Mesothelial cell of epicardium (in vitro differentiated cells): ENCODE measurements at places on chromosomes 5 and 9.

DNA sequence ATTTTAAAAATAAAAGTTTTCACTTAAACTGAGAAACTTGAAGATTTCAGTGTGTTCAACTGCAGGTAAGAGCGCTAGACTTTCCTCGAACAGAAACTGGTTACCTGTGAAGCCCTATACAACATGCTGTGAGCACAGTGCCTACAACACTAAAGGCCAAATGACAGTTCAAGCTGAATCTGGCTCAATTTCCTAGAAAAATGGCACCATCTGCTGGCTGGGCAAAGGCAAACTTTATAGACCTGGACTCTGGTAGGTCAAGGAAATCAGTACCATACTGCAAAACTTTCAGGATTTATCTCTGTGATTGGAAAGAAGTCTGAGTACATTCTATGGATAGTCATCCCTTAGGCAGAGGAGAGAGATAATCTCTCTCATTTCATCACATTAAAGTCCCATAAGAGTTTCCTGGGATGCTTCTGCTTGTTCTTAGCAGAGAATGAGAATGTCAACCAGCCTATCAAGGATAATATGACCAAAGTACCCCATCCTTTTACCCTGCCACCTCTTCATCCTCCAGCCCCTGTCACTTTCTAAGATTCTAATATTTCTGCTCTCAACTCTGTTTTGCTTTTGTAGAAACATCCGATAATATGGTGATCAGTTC is 31.8 kb upstream of the FOXB2 start:
- H3K4me3 ChIP-seq = no peak overlapping the region
- H3K36me3 ChIP-seq = no peaks in the 10 kb centered on the region
- H3K4me1 ChIP-seq = no peaks in the 10 kb centered on the region
- H3K27me3 ChIP-seq = peaks cover 25% of the 10 kb centered on the region
- no peak for DNase-seq

GRCh38 chr5:73726071-73726470 is 100.1 kb downstream of the ARHGEF28 start:
- H3K36me3 ChIP-seq = no peaks in the 10 kb centered on the region
- DNase-seq = no peak
- no peak overlapping the region for H3K27ac ChIP-seq

DNA sequence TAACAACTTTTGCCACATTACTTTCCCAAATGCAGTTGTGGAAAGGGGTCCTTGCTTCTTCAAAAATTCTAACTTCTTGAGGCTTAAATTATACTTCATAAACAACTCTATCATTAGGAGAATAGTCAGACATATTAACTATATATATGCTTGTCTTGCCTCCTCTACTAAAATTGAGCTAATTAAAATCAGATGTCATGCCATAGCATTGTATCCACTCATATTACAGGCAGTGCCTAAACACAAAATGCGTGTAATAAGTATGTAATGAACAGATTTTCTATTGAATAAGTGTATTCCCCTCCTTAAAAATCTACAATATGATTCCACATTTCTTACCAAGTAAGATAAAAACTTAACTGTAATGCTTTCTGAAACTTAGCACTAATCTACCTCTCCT is 204.5 kb downstream of the PLK2 start:
- H3K4me1 ChIP-seq = peaks cover 26% of the 10 kb centered on the region
- no peaks in the 10 kb centered on the region for H3K27me3 ChIP-seq
- no peak for DNase-seq
- peaks cover 5% of the 10 kb centered on the region for H3K36me3 ChIP-seq
- no peak overlapping the region for H3K4me3 ChIP-seq
- no peak overlapping the region for H3K27ac ChIP-seq

DNA sequence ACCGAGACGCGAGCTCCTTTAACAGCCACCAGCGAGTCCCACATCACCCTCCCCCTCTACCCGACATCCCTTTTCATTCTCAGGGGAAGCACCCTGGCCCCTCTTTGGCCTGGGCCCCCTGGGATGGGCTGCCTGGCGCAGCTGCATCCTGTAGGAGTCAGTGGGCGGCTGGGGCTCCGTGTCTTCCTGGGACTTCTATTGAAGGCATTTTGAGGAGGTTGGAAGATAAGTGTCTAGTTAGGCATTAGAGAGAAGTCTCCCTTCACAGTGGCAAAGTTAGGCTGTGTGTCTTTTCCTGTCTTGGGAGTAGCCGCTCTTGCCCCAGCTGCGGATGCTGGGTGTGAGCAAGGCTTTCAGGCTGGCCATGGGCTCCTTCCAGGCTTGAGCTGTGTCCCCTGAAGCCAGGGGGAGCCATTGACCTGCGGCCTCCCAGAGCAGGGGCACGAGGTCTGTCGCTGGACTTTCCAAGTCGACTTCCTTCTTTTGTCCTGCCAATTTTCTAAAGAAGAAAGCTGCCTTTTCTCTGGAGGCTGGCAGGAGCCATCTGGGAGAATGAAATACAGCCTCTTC is 18.6 kb upstream of the NKD2 start:
- H3K27ac ChIP-seq = no peak overlapping the region
- H3K4me3 ChIP-seq = no peak overlapping the region
- H3K27me3 ChIP-seq = peaks cover 24% of the 10 kb centered on the region
- peaks cover 24% of the 10 kb centered on the region for H3K4me1 ChIP-seq
- DNase-seq = no peak

- H3K36me3 ChIP-seq = no peaks in the 10 kb centered on the region
- H3K27me3 ChIP-seq = no peaks in the 10 kb centered on the region
- DNase-seq = no peak
- no peak overlapping the region for H3K27ac ChIP-seq
- no peak overlapping the region for H3K4me3 ChIP-seq
Measured at GRCh38 chr5:51273021-51273420, 110.2 kb upstream of the ISL1 start.

- H3K27me3 ChIP-seq = peaks cover 58% of the 10 kb centered on the region
- H3K4me1 ChIP-seq = peaks cover 46% of the 10 kb centered on the region
- no peak overlapping the region for H3K27ac ChIP-seq
Measured at GRCh38 chr9:119280740-119281485, 88.3 kb downstream of the BRINP1 start.

- H3K27me3 ChIP-seq = no peaks in the 10 kb centered on the region
- no peaks in the 10 kb centered on the region for H3K4me1 ChIP-seq
- no peak overlapping the region for H3K4me3 ChIP-seq
- peaks cover 21% of the 10 kb centered on the region for H3K36me3 ChIP-seq
- no peak overlapping the region for H3K27ac ChIP-seq
- DNase-seq = no peak
Measured at GRCh38 chr9:97425973-97426336, 14.1 kb downstream of the TDRD7 start.

DNA sequence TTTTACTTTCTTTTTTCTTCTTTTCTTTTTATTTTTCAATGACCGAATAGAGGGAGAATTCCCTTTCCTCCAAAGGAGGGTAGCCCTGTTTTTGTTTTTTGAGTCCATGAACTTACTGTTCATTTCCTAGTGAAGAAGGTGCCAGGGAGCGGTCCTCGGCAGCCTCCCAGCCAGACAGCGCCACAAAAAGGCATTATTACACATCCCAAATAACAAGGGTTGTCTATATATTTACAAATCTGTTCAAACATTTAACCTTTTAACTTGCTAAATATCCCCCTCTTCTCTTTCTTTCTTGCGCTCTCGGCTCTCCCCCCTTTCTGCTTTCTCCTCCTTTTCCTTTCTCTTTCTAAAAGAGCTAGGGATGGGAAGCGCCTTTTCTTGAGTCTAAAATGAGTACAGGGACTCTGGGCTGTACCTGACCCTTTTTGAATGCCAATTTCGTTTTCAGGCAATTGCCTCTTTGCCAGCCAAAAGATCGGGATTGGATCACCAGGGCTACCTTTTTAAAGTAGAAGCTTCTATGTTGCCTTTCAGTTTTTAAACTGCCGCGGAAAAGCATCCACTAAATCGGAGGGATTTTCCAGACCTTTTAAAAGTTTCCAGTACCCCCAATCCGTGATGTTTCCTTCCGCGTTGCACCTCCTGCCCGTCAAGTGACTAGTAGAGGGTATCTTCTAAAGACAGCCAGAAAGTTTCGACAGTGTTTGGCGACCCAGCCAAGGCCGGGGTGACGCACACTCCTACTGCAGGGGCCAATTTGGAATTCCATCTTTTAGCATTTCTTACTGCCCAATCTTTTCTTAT is 125.6 kb downstream of the TMEM161B start:
- no peaks in the 10 kb centered on the region for H3K36me3 ChIP-seq
- DNase-seq = no peak
- H3K4me3 ChIP-seq = no peak overlapping the region
- no peak overlapping the region for H3K27ac ChIP-seq

DNA sequence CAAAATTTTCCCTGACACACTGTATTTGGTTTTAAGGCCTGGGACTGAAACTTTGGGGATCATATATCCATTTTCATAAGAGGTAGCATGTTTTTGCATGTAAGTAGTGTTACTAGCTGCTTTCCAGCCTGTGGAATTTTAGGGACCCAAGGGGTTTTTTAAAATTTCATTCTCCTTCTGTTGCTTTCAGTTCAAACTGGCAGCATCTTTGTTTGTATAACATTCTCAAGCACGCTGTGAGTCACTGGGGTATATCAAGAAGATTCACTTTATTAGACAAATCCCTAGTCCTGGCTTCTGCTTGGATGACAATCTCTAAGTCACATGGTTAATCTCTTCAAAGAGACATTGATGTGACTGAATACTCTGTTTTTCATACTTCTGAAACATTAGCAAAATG is 479.0 kb downstream of the CYLC2 start:
- H3K4me1 ChIP-seq = no peaks in the 10 kb centered on the region
- H3K27me3 ChIP-seq = no peaks in the 10 kb centered on the region
- H3K4me3 ChIP-seq = no peak overlapping the region
- no peak overlapping the region for H3K27ac ChIP-seq
- DNase-seq = no peak

DNA sequence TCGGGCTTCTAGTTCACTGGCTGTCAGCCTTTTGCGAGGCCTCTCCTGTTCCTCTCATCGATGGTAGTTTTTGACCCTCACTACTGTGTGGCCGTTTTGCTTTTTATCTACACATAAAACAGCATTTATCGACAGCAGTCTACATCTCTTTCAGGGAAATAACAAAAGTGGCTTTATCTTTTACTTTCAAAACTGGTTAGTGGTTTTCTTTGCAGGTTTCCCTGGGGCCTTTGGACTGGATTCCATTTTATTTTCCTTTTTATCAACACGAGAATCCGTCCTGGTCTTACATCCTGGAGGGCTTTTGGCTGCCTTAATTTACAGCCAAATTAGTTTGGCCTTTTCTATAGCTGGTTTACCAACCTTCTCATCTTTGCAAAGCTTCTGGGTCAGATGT is 793 bp upstream of the PKD2L2 start:
- H3K36me3 ChIP-seq = no peaks in the 10 kb centered on the region
- peaks cover 7% of the 10 kb centered on the region for H3K4me1 ChIP-seq
- DNase-seq = no peak
- H3K4me3 ChIP-seq = no peak overlapping the region
- H3K27ac ChIP-seq = peak overlapping the region; percentile 47

DNA sequence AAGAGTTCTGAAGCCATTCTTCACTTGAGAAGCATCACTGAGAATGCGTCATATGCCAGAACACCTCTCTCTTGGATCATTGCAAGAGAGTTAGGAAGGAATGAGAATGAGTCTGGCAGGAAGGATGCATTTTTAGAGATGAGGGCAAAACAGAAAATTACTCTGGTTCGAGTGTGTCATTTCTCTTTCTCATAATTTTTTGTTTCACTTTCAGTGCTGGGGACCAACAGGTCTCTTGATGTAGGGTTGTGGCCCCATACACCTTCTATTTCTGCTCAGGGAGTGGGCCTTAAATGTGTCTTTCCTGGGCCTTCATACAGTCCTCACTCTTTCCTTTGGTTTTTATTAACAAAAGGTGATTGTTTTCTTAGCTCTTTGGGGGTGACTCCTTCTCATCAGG is 302.4 kb downstream of the NR3C1 start:
- H3K36me3 ChIP-seq = no peaks in the 10 kb centered on the region
- peaks cover 8% of the 10 kb centered on the region for H3K4me1 ChIP-seq
- DNase-seq = no peak
- H3K27me3 ChIP-seq = no peaks in the 10 kb centered on the region
- no peak overlapping the region for H3K27ac ChIP-seq
- no peak overlapping the region for H3K4me3 ChIP-seq

GRCh38 chr9:116312221-116312620 is 158.6 kb downstream of the PAPPA start:
- no peaks in the 10 kb centered on the region for H3K27me3 ChIP-seq
- no peak overlapping the region for H3K27ac ChIP-seq
- H3K4me1 ChIP-seq = peaks cover 5% of the 10 kb centered on the region
- no peaks in the 10 kb centered on the region for H3K36me3 ChIP-seq

- DNase-seq = no peak
- H3K36me3 ChIP-seq = no peaks in the 10 kb centered on the region
- H3K4me3 ChIP-seq = peak overlapping the region; percentile 70
Measured at GRCh38 chr9:18474783-18475182, 830 bp downstream of the ADAMTSL1 start.

- no peaks in the 10 kb centered on the region for H3K27me3 ChIP-seq
- no peak for DNase-seq
- H3K36me3 ChIP-seq = no peaks in the 10 kb centered on the region
- H3K4me3 ChIP-seq = no peak overlapping the region
- H3K27ac ChIP-seq = no peak overlapping the region
Measured at GRCh38 chr5:15902066-15902465, 277.5 kb downstream of the MARCHF11 start.

DNA sequence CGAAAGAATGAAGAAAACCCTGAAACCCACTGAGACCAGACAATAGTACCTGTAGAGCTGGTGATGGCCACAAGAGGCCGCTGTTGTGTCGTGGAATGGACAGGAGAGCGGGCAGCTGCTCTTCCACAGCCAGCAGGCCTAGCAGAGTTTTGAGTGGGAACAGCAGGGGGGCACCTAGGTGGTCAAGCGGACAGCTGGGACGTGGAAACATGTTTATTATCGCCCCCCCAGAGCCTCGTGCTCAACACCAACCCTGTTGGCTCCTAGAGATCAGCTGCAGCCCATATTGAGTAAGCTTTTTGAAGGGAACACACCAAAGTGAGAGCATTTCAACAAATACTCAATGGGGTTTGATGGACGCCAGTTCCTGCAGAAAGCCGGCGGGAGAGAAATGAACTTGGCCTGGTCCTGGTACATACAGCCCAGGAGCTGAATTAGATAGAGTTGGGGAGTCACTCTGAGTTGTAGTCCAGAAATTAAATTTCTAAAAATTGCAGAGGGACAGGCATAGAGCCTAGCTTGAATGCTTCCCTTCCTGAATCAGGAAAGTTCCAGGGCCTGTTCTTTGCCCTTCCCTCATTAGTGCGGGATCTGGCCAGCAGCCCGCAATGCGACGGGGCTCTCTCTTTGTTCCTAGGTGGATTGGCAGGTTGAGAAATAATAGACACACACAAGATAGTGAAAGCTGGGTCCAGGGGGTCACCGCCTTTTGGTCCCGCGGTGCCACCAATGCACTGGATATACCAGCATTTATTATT is 33.8 kb downstream of the MFAP3 start:
- DNase-seq = peak; percentile 89
- H3K4me1 ChIP-seq = peaks cover 3% of the 10 kb centered on the region
- H3K4me3 ChIP-seq = no peak overlapping the region
- H3K36me3 ChIP-seq = peaks cover 2% of the 10 kb centered on the region
- no peak overlapping the region for H3K27ac ChIP-seq
- H3K27me3 ChIP-seq = peaks cover 14% of the 10 kb centered on the region
